ENCODE measurements at places on chromosomes 16 and 17.

- DNase-seq = no peak
Observed at GRCh38 chr17:62750631-62751051, 57.5 kb downstream of the MARCHF10 start.

DNA sequence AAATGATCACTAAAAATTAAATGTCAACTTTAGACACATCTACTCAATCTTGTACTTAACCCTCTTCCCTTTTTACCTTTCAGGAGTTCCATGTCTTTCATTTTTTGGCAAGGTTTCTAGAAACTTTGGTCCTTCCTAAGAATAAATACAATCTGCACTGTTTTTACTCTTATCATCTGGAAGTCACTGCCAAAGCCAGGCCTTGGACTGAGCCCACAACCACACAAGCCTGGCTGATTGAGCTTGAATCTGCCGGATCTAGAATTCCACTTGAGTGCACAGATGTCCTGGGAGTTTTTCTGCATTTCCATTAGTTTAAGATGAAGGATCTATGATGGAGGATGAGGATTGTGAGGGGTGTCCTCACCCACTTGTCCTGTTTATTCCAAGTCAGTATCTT, 126.1 kb downstream of the VPS53 start:
- no peak for DNase-seq

DNA sequence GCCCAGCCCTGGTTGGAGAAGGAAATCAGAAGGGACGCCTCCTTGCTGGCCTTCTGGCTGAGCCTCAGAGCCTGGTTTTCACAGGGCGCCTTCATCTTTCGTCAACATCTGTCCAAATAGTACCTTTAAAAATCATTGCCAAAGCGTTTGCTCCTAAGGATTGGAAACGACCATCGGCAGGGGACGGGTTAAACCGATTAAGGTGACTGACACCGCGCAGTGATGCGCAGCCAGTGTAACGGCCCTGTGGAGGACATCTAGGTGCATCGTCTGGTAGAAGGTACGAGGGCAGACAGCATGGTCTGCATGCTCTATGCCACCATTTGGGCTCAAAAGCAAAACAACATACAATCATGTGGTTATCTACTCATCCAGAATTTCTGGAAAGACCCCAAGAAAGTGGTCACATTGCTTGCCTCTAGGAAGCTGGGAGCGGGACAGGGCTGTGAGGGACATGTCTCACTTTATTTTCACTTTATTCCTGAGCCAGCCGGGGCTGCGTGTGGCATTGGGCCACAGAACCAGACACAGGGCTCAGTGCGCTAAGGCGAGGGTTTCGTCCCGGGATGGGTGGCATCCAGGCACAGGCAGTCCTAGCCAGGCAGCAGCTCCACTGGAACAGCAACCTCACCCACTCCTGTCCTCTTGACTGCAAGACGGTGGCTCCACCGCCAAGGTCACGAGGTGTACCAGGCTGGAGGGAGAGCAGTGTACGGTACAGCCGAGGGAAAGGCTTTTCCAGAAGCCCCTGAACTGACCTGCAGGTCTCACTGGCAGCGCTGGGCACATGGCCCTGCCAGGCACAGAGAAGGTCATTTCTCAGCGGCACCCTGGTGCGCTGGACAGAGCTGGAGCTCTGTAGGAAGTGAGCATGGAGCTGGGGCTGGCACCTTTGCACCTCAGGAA, 40.9 kb upstream of the JPH3 start:
- no peak for DNase-seq

- DNase-seq = no peak
Observed at GRCh38 chr16:87425941-87426340, 33.8 kb downstream of the MAP1LC3B start.

DNA sequence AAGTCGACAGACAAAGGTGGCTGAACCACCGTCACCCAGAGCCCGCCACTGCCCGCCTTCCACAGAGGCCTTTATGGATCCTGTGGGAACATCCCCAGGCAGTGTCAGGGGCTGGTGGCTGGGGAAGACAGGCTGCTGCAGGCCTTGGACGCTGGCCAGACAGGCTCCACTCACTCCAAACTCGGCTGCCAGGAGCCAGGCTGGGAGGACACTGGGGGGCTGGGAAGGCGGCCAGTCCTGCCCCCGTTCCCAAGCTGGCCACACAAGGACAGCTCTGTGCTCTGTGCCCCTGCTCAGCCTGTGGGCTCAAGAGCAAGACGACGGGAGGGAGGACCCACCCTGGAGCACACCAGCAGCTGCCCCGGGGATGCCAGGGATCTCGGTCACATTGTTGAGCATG, 7.6 kb upstream of the LCAT start:
- no peak for DNase-seq

DNA sequence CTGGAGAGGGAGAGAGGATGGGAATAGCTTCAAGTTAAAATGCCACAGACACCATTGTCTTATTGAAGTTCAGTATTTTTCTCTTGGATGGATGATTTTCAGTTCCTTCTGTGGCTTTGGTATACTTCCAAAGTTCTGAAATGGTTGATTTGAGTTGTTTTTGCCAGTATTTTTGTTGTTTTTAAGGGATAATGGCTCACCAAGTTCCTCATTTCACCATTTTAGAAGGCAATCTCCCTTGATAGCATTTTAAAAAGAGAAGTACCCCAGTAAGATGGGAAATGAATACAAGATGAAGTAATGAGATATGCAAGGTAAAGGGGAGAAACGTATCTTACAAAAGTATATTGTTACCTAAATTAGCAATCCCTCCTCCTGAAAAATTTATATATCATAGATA, 18.5 kb upstream of the SPDYE4 start:
- DNase-seq = no peak

GRCh38 chr16:21652453-21652852, at the start of gene IGSF6:
Gene IGSF6, minus strand, starts transcription at chr16:21652608. Its CDS starts 10 bp downstream, at chr16:21652598.
- no peak for DNase-seq

All from stimulated activated CD4-positive, alpha-beta T cell treated with anti-CD3 and anti-CD28 coated beads, Interleukin-2, amount 100 ng/mL, for 4 hours (primary cell).